ENCODE measurements at places on chromosomes 3 and 15.

DNA sequence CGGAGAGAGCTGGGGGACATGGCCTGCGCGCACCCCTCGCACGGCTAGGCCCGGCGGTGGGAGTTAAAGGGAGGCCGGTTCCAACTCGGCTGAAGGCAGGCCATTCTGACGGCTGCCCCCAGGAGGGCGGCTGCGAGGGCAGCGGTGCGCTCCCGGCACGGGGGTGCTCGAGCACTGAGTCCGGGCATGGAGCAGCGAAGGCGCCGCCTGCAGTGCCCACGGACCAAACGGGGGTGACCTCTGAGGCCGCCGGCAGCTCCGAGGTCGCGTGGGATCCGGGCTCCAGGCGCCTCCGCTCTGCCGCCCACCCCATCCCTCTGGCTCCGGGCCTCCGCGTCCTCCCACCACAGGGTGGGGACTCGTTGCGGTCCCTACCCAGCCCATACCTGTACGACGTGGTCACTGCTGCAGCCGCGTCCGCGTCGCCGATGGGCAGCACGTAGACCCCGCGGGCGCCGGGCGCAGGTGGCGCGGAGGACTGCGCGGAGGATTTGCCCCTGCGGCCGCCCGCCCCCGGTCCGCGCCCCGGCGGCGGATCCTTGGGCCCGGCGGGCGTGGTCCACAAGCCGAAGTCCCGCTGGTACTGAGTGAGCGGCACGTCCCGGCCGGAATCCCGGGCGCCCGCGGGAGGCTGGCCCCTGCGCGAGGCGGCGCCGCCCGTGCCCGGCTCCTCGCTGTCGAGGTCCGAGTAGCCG lies 469 bp downstream of the MAP6D1 start:
- DNase-seq, result no peak

GRCh38 chr3:128353361-128353965 lies 113.2 kb downstream of the DNAJB8 start:
- no peak for DNase-seq

GRCh38 chr3:8627201-8627940 lies 17.2 kb downstream of the SSUH2 start:
- no peak for DNase-seq

DNA sequence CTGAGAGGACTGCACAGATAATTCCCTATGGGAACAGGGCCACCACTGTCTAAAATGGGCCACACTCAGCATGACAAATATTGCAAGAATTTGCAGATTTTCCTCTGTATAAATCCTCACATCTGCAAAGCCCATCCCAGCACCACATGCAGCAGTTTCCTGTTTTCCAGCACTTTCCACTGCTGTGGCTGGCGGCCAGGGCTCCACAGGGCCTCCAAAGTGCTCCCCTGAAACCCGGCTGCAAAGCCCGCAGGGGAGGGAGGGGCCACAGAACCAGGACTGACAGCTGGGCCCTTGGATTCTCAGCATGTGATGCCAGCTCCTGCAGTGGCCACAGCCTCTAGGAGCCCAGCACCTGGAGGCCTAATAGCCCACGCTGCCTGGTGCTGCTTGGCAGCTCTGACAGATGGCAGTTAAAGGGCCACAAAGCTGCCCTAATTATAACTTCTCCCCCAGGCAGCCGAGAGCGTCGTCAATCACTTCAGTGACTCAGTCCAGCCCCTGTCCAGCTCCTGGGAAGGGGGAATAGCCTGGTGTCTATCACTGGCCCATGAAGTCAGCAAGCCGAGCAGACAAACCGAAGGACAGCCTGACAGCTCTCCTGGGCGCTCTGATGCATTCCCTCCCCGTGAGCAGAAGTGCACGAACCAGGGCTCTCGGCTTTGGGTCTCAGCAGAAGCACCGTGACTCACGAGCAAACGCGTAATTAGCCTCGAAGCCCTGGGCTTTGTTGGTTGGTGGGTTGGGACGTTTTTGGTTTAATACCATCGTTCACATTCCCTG lies 4.7 kb downstream of the LRRC15 start:
- no peak for DNase-seq

- no peak for DNase-seq
Measured at GRCh38 chr3:90068783-90069182, 961.4 kb downstream of the EPHA3 start.

GRCh38 chr3:171261487-171261886 lies 198.7 kb downstream of the TNIK start:
- no peak for DNase-seq

GRCh38 chr3:188062216-188062615 lies 91.7 kb upstream of the LPP start:
- no peak for DNase-seq
